Right lung (tissue), 10 donors: ENCODE measurements at places on chromosomes 12 and 14.

GRCh38 chr12:90076851-90077319 is 368.2 kb upstream of the ATP2B1 start:
- no peak for DNase-seq

DNA sequence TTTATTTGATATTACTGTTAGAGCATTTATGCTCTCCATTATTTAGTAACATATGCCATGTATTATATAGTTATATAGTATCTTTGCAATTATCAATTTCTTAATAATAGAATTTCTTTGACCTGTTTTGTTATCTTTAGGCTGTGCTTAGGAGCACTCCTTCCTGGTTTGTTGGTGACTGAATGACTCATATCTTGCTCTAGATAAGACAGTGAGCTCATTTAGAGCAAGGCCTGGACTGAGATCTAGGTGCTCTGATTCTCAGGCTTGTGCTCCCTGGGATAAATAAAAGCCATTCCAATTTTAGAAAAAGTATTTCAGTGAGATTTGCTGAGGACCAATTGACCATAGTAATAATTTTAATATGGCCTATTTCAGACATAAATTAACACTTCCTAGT is 951.2 kb downstream of the FLRT2 start:
- DNase-seq: no peak

- DNase-seq: no peak
These were observed 8.1 kb downstream of the AEBP2 start for GRCh38 chr12:19447386-19447785.

- no peak for DNase-seq
These were observed 36.8 kb downstream of the DEGS2 start for GRCh38 chr14:100122481-100123223.

- no peak for DNase-seq
These were observed 323.8 kb upstream of the SYT1 start for GRCh38 chr12:78540606-78541336.

- no peak for DNase-seq
These were observed 5.1 kb upstream of the TUNAR start for GRCh38 chr14:95871531-95871930.

GRCh38 chr12:7837366-7837765 is 35.3 kb downstream of the SLC2A14 start:
- no peak for DNase-seq

GRCh38 chr12:120529641-120530417 is 871 bp upstream of the COQ5 start:
- no peak for DNase-seq

DNA sequence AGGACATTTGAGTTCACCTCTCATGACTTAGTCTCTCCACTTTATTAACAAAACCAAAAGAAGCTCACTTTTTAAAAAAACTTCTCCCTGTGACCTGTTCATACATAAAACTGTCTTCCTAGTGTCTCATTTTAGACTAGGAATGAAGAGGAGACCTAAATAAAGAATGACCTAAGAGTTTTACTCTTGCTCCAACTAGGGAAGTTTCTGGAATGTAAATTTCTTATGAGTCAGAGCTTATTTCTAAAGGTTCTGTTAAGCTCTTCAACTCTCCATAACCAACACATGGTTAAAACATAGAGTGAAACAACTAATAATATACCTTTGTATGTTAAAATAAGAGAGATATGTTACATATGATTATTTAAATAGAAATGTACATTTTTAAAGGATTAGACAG is 369.8 kb downstream of the EMP1 start:
- no peak for DNase-seq

DNA sequence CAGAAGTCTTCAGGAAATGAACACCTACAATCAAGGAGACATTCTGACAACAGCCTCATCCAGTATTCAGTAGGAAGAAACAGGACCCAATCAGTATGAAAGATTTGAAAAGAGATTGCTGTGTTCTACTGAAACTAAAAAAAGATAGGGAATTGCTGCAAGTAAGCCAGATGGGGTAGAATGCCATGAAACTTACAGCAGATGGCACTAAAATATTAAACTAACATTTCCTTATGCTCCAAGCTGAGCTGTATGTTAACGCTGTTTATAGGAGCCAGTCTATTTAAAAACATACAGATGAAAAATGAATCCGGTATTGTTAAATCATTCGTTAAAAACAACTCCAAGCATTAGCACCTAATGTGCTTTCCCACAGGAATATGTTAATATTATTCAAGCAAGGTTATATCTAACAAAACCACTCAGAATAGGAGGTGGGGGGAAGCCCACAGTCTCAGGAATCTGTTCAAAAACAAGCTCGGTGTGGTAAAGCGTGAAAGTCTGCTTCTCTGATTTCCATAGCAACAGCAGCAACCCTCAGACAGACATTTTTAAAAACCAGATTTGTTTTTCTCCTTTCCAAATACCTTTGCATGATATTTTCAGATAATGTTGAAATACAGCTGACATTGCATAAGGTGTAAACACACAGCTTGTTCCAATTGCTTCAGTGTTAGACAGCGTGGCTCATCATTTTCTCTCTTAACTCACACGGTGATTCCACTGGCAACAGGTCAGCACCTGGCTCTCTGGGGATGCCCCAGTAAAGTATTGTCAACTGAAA is 131.4 kb upstream of the CCDC175 start:
- DNase-seq: no peak

DNA sequence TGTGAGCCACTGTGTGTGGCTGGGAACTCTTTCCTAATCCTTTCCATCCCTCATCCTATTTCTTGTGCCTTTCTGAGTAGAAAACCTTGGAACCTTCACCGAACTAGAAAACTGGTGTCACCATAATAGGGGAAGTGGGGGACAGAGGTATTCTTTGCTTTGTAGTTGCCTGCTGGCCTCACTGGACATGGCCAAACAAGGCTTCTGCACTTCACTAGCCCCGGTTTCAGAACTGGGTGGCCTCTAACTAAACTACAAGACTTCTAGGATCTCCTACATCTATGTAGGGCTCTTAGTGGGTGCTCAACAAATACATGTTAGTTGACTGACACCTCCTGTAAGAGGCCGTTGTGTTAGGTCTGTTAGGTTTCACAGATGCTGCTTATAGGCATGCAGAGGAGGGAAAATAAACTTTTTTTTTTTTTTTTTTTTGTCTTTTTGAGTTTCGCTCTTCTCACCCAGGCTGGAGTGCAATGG is 597 bp upstream of the CIROP start:
- DNase-seq: no peak

DNA sequence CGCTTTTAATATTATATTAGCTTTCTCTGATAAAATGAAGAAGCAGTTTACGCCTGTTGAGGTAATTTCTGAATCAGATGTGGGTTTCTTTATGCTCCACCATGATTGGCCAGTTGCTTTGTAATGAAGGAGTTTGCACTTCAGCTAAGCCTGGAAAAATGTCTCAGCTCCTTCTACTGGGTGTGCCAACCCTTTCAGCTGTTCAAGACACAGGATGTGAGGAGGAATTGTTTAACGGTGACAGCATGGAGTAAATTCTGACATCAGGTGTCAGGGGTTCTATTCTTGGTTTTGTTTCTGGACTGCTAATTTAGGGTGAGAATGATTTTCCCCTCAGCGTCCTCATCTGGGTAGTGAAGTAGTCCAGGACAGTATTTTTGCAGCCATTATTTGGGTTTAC is 43.5 kb downstream of the FLRT2 start:
- no peak for DNase-seq

DNA sequence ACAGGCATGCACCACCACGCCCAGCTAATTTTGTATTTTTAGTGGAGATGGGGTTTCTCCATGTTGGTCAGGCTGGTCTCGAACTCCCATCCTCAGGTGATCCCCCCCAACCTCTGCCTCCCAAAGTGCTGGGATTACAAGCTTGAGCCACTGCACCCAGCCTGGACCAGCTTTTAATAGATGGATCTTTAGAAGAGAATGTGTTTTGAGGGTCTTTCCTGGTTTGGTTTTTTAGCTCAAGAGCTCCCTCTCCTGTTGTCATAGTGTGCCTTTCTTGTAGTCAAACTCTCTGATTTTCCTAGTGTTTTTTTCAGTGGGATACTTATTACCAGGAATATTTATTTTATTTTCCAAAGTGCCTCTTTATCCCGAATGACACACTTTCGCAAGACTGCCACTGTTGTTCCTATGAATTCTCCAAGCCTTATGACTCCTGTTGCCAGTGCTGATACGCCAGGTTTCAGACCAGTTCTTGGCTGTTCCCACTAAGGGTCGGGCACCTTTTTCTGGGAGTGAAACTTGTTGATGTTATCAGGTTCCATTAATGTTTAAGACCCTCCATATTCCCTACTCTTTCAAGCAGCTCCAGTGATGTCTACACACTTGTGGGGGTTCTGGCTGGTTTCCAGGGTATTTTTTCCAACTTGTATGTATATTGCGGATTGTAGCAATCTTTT is 31.5 kb upstream of the LIMA1 start:
- DNase-seq: peak; percentile 26

DNA sequence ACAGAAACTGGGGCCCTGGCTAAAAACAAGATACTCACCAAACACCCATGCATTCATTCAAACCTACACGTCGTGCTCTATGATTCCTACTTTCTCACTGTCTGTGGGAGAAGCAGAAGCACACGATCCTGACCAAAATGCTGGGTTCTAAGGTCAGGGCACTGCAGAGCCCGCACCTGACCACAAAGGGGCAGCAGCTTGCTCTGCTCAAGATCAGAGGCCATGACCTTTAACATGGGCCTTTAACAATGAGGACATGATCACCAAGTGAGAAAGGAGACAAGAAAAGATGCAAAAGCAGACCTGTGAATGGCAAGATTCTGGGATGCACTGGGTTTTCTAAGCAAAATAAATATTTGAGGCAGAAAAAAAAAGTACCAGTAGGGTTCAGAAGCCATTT is 40.1 kb upstream of the VPS33A start:
- no peak for DNase-seq

- no peak for DNase-seq
These were observed 45.4 kb downstream of the JAG2 start for GRCh38 chr14:105123064-105123665.

DNA sequence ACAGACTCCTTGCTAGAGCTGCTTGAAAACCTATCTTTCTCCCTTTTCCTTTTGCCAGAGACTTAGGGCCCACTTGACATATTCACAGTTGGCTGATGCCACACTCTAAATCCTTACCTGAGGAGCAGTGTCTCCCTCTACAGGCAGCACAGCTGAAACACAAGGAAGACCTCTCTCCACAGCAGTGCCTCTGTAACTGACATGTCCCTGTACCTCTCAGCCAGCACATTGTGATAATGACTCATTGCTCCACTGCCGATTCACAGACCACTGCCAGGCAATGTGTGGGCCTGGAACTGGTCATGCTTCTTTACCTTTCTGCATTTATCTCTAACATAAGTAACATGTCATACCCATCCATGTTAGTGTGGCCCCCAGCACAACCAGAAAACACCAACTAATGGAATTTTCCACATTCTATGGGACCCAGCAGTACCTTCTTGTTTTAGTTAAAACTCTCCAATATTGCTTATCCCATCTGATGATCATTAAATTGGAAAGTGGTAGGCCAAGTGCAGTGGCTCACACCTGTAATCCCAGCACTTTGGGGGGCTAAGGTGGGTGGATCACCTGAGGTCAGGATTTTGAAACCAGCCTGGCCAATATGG is 56.5 kb downstream of the GTF2A1 start:
- peak; percentile 22 for DNase-seq

DNA sequence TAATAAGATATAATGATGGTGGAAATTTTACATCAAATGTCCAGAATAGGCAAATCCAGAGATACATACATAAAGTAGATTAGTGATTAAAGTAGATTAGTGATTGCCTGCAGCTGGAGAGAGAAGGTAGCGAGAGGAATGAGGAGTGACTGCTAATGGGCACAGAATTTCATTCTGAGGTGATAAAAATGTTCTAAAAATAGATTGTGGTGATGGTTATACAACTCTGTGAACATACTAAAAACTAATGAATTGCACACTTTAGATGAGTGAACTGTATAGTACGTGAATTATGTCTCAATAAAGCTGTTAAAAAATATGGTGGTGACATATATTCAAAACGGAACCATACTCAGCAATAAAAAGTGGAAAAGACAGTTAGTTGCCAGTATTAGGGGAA is 41.7 kb downstream of the PPP2R5E start:
- DNase-seq: no peak

DNA sequence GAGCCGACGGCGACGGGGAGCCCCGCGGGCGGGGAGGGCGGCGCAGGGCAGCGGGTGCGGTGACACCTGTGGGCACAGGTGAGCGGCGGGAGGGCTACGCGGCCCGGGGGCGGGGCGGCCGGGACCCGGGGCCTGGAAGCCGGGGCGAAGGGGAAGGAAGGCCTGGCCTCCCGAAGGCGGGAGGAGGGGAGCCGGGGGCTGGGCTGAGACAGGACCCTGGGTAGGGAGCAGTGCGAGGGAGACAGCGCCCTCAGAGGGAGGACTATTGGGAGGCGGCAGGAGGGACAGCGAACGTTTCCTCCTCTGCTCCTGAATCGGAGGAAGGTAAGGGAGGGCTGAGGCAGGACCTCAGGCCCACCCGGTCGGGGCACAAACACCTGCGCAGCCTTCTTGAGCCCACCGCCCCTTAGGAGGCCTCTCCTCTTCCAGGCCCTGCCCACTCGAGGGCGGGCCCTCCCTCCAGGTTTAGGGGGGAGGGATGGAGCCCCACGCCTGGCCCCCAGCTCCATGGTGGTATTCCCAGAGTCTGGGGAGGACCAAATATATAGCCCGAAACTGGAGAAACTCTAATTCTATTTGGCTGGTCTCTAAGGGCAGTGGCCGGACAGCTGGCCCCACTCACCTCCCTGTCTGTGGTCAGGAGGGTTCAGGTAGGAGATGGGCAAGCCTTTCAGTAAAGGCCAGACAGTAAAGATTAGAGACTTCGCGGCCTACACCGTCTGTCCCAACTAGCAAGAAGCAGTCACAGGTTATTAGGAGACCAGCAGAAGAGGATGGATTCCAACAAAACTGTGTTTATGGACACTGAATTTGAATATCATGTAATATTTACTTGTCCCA is 509 bp downstream of the PLEKHG6 start:
- no peak for DNase-seq

GRCh38 chr12:90239732-90240260 is 531.2 kb upstream of the ATP2B1 start:
- DNase-seq: no peak

GRCh38 chr12:14782756-14783155 is 20.5 kb downstream of the WBP11 start:
- no peak for DNase-seq

DNA sequence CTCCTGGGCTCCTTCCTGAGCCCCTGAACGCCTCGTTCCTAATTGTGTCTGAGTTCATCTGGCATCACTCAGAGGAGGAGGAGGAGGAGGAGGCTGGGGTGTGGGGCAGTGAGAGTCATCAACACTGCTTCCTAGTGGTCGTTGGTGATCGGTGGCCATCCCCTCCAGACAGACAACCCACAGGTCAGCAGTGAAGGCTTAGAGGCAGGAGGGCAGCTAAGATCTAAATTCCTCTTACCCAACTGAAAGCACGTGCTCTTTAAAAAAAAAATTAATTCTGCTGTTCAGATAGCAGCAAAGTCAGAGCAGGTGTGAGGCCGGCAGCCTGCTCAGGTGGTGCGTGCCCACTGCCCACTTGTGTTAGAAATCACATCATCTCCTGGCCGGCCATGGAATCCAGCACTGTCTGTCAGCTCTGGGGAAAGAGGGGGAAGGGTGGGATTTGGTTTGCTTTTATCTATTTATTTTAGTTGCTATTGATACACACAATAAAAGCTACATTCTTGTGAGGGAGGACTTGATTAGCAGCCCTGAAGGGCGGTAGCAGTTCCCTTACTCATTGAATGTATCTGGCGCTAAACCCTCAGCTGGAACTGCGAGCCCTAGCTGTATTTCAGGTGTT is 46.6 kb downstream of the PPP2R5C start:
- DNase-seq: no peak

GRCh38 chr14:74160763-74161162 is 76.0 kb downstream of the LIN52 start:
- DNase-seq: no peak

GRCh38 chr14:77271113-77271710 is at the start of gene NGB:
NGB (minus strand) TSS chr14:77271206; CDS start chr14:77270937, 269 bp downstream.
- no peak for DNase-seq
